ENCODE measurements at places on chromosomes 7 and 10.

- no peak for DNase-seq
Observed at GRCh38 chr7:2169923-2170575, 62.7 kb downstream of the MAD1L1 start.

GRCh38 chr10:99654390-99655175 lies 4.7 kb upstream of the ENTPD7 start:
- no peak for DNase-seq

DNA sequence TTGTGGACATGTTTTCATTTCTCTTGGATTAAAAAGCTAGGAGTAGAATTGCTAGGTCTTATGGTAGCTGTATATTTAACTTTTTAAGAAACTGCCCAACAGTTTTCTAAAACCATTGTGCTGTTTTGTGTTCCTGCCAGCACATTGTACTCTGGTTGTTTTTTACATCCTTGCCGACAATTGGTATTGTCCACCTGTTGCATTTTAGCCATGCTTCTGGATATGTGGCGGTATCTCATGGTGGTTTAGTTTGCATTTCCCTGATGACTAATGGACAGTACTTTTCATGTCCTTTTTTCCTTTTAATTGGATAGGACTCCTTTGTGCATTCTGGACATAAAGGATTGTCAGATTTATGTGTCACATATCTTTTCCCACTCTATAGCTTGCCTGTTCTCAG lies 45.5 kb downstream of the STK17A start:
- no peak for DNase-seq

DNA sequence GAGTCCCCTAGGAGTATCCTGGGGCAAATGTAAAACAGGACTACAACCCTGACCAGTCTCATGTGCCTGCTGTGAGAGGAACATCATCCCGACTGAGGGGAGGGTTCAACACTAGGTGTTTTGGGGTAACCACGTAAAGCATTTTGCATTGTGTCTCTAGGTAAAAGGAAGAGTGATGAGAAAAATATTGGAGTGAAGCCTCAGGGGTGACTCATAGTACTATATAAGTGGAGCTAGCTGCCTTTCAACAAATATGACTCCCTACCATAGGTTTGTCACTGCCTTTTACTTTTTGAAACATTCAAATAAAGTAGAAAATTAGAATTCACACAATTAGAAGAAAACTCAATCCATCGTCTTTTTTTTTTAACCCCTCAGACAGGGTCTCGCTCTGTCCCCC lies 2.6 kb upstream of the CAMK2G start:
- DNase-seq: peak; percentile 52

GRCh38 chr7:85074016-85074415 lies 112.8 kb downstream of the SEMA3D start:
- peak; percentile 14 for DNase-seq

DNA sequence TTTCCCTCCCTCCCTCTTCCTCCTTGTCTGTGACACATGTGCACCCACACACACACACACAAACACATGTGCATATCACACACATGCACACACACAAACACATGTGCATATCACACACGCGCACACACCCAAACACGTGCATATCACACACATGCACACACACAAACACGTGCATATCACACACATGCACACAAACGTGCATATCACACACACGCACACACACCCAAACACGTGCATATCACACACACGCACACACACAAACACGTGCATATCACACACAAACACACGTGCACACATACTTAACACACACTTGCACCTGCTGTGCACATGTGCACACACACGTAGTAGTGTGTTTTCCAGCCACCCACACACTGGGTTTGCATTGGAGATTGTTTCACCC lies 29.4 kb upstream of the KNDC1 start:
- no peak for DNase-seq

GRCh38 chr7:67760971-67761370 lies 764.3 kb downstream of the TYW1 start:
- peak; percentile 64 for DNase-seq

GRCh38 chr7:91137788-91138368 lies 126.4 kb upstream of the FZD1 start:
- no peak for DNase-seq

DNA sequence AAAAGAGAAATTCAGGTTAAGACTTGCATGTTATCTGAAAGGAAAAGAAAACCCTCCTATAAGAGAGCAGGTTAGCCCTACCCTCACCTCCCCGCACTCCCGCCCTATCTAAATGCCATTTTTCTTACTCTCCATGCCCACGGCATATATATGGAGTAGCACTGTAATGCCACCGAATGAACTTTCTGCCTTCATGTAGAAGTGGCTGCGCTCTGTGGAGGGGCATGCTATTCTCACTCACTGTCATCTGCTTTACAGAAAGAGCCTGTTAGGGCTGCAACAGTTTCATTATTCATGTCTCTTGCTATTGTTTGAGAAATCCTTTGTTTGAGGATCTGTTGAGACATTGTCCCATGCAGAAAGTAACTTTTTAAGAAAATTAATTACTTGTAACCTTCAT lies 1190.6 kb downstream of the SORCS1 start:
- no peak for DNase-seq

GRCh38 chr7:55533729-55534080 lies 38.6 kb downstream of the VOPP1 start:
- DNase-seq: no peak

Measured in fibroblast of upper back skin (primary cell).